ENCODE measurements at places on chromosomes 4 and X.

GRCh38 chrX:100341142-100341510 lies 68.9 kb downstream of the PCDH19 start:
- DNase-seq = no peak

DNA sequence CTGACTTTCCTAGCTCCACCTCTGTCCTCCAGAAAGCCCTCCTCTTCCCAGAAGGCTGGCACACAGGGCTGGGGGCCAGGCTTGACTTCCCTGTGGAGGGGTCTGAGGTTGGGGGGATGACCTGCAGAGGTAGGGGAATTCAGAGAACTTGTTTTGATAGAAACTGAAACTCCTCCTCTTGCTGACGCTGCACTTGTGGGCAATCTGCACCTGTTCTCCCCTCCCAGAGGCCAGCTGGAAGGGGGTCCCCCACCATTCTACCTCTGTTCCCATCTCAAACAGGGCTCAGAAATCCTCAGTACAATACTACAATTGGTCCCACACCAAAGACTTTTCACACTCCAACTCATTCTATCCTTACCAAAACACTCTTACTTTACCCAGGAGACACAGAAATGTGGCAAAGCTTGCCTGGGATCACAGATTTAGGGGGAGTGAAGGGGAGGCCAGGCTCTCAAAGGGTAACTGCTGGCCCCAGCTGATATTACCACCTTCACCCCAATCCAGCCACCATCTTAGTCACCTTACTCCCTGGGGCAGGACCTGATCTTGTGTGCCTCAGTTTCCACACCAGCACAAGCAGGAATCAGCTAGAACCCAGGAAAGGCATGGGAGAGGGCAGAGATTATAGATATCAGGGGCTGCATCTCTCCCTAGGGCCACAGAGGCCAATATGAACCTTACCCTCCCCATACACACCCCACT lies 18.5 kb downstream of the OTUD5 start:
- no peak for DNase-seq

- DNase-seq = peak; percentile 9
Measured at GRCh38 chr4:152209772-152210493, 326.0 kb downstream of the FBXW7 start.

DNA sequence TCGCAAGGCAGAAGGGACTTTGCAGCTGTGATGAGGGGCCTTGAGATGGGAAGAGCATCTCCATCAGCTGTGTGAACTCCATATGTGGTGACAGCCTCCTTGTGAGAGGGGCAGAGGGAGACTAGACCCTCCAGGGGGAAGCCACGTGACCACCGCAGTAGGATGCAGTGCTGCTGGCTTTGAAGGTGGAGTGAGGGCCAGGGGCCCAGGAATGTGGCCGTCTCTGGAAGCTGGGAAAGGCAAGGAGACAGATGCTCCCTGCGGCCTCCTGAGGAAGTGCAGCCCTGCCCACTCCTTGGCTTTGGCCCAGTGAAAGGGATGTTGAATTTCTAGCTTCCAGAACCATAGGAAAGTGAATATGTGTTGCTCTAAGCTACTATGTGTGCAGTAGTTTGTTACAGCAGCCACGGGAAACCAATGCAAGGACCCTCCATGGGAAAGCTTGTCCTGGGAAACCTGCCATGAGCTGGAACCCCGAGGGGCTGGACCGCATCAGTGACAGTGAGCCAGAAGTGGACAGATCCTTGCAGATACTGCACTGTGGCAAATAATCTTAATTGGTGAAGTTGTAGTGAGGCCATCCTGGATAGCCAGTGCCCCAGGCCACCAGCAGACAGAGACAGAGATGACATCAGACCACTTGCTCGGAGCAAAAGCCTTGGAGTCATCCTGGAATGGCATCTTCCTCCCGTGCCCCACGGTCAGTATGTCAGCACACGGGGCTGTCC lies 35.4 kb upstream of the SORCS2 start:
- DNase-seq = no peak

GRCh38 chrX:40996886-40997530 lies 88.2 kb upstream of the USP9X start:
- peak; percentile 57 for DNase-seq

DNA sequence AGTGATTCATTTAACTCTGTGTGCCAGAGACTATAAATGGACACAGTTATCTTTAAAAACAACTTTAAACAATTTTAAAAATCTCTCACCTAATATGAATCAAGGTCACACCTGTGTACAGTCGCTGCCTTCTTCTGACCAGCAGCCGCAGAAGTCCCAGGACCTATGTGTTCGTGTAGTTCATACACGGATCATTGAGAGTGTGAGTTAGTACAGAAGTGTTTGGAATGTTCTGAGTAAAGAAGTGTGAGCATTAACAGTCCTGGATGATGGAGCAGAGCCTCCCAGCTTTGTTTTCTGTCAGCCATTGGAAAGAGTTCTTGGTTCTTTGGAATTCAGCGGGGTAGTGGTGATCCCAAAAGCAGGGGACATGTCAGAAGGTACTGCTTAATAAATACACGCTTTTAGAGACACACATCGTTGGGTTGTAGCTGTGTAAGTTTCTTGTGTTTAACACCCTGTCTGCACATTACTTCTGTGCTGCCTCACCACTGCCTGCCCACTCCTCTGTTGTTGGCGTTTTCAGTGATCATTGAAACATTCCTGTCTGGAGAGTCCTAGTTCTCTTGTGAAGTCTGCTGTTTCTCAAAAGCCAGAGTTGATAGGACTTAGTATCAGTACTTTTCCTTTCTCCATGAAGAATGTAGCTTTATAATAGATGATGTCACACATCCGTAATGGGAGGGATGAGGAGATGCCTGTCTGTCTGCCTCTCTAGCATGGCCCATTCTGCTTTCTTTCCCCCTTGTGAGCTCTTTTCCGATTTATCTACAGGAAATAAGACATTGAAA lies 90.6 kb downstream of the PTTG2 start:
- DNase-seq = no peak

DNA sequence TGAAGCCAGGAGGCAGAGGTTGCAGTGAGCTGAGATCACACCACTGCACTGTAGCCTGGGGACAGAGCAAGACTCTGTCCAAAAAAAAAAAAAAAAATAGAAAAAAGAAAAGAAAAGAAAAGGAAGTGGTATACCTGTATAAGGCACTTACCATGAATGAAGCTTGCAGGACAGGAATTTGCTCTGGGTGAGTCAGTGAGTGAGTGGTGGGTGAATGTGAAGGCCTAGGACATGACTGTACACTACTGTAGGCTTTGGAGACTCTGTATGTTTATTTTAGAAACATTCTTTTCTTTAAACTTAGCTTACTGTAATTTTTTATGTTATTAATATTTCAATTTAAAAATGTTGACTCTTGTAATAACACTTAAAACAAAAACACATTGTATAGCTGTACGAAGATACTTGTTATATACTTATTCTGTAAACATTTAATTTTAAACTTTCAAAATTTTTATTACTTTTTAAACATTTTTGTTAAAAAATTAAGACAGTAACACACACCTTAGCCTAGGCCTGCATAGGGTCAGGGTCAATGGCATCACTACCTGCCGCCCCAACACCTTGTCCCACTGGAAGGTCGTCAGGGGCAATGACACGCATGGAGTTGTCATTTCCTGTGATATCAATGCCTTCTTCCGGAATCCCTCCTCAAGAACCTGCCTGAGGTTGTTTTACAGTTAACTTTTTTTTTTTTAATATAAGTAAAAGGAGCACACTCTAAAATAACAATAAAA lies 78.7 kb downstream of the CLNK start:
- no peak for DNase-seq

GRCh38 chr4:102683881-102684609 lies 76.7 kb downstream of the MANBA start:
- DNase-seq = no peak

DNA sequence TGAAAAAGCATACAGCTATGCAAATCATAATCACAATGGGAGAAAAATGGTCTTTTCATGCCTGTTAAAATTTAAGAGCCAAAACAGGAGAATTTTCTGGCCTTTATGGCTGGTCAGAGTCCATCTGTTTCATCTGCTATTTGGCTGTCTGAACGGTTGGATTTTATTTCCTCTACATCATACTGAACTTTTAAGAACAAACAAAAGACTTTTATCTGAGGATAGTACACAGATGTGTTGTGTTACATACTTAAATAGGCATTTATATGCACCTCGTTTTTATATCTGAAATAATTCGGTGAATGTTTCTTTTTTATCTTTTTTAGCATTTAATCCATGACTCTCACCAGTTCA lies 18.0 kb upstream of the WWC2 start:
- DNase-seq = no peak

DNA sequence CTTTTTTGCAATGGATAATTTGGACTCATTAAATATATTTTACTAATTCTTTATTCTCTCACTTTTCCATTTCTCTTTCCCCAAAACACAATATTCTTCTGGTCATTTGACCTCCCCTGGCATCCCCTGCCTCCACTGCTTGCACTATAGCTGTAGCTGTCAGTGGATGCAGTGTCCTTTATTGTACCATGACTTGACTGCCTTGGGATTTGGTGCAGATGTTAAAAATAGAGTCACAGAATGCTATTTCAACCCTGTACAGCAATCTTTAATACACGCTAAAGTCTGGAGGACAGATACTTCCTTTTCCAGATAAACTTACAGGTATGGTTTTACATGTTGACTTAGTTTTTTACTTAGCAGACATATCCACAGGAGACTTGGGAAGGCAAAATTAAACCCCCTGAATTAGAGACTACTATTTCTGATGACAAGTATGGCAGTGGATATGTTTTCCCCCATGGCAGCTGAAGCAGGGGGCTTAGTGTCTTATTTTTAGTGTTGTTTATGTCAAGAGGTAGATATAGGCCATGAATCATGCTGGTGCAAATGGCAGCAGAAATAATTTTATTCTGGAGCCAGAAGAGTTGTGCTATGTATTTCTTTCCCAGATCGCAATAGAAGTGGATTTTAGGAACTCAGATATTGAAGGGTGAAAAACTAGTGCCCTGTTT lies 461.4 kb downstream of the NAF1 start:
- DNase-seq = no peak

DNA sequence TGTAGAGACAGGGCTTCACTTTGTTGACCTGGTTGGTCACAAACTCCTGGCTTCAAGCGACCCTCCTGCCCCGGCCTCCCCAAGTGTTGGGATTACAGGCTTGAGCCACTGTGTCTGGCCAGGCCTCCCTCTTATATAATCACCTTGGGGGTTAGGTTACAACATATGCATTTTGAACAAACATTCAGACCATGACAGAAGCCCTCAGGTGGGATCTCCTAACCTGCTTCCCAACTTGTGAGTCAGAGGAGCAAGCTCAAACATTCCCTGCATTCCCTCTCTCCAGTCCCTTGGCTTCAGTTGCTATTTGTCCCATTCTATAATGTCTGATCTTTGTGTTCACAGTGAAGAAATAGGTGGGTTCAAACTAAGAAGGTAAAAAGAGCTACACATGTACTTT lies 76.5 kb upstream of the NRK start:
- DNase-seq = no peak

- peak; percentile 23 for DNase-seq
Measured at GRCh38 chrX:49915361-49916222, 6.8 kb upstream of the CLCN5 start.

DNA sequence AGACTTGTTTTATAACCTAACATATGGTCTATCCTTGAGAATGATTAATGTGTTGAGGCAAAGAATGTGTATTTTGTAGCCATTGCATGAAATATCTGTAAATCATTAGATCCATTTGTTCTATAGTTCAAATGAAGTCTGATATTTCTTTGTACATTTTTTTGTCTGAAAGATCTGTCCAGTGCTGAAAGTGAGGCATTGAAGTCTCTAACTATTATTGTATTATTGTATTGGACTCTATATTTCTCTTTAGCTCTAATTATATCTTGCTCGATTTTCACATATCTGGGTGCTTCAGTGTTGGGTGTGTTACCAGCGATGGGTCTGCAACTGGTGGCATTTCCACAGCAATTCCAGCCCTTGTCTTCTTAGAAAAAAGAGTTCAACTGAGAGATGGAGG lies 76.0 kb downstream of the PBDC1 start:
- DNase-seq = no peak

- DNase-seq = peak; percentile 12
Measured at GRCh38 chr4:25847329-25847728, 15.5 kb downstream of the SEL1L3 start.

- DNase-seq = no peak
Measured at GRCh38 chrX:20374900-20375438, 108.3 kb upstream of the RPS6KA3 start.

DNA sequence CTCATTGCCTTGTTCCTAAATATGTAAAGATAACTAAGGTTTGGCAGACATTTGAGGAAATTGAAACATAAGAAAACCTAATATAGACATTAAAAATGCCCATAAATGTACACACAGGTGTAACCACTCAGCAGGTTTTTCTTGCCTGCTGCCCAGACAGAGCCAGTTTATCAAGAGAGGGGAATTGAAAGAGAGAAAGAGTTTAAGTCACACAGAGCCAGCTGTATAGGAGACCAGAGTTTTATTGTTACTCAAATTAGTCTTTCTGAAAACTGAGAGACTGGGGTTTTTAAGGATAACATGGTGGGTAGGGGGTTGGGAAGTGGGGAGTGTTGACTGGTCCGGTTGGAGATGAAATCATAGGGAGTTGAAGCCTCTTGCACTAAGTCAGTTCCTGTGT lies 119.0 kb downstream of the CFAP299 start:
- DNase-seq = no peak

GRCh38 chr4:5999830-6000365 lies 18.3 kb downstream of the C4orf50 start:
- no peak for DNase-seq

- DNase-seq = no peak
Measured at GRCh38 chr4:104424989-104425388, 69.7 kb downstream of the CXXC4 start.

- no peak for DNase-seq
Measured at GRCh38 chrX:93528917-93529316, 144.5 kb downstream of the NAP1L3 start.

DNA sequence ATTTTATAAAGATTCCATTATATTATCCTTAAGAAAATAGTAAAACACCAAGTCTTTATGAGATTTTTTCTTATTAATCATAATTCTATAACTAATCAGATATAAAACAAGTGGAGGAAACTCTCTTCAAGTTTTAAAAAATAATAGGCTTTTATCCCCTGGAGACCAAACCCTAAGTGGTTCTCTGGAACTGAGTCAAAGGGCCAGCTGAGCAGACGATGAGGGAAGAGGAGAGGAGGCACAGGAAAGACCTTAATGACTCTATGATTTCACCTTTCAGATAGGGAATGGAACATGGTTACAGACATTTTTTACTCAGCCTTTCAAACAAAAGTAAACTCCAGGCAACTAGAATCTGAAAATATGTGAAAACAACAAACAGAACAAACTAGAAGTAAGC lies 201.8 kb downstream of the SLC39A8 start:
- DNase-seq = no peak

- no peak for DNase-seq
Measured at GRCh38 chr4:23269566-23269965, 576.8 kb downstream of the GBA3 start.

- DNase-seq = no peak
Measured at GRCh38 chr4:68338625-68339024, 11.3 kb downstream of the YTHDC1 start.

DNA sequence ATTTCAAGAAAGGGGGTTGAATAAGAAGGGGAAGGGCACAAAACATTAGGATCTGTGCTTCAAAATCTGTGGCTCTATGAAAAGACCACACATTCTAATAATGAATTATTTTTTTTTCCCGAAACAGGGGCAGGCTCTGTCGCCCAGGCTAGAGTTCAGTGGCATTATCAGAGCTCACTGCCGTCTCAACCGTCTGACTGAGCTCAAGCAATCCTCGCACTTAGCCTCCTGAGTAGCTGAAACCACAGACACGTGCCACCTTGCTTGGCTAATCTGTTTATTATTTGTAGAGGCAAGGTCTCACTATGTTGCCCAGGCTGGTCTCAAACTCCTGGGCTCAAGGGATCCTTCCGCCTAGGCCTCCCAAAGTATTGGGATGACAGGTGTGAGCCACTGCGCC lies 33.4 kb downstream of the ACSL1 start:
- no peak for DNase-seq

- DNase-seq = no peak
Measured at GRCh38 chr4:127237581-127237980, 395.2 kb upstream of the INTU start.
